ENCODE measurements at places on chromosomes 6 and 20.

DNA sequence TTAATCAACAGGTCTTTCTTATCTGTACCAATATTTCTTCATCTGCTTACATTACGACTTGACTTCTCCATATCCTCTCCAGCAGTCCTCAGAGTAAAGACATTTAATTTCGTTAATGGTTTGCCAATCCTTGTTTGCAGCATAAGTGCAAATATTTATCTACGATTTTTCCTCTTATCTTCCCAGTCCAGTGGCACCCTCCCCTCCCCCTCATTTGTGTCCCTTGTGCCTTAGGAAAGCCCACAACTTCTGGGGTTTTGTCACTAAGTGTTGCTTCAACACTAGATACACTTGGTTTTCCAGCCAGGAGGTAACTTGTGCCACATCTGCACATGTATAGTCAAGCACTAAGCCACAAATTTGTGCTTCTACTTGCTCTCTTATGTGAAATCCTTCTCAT is 327.2 kb downstream of the CBLN4 start:
- DNase-seq = no peak

- DNase-seq = no peak
Observed at GRCh38 chr6:37230104-37230503, 27.5 kb upstream of the TBC1D22B start.

GRCh38 chr6:125759959-125760457 is 10.6 kb downstream of the HEY2 start:
- DNase-seq = no peak

- peak; percentile 56 for DNase-seq
Observed at GRCh38 chr6:111841822-111842221, 31.4 kb downstream of the FYN start.

- DNase-seq = no peak
Observed at GRCh38 chr6:118281291-118281690, 266.8 kb upstream of the PLN start.

GRCh38 chr6:138063726-138064125 is 43.5 kb downstream of the PERP start:
- DNase-seq = no peak

DNA sequence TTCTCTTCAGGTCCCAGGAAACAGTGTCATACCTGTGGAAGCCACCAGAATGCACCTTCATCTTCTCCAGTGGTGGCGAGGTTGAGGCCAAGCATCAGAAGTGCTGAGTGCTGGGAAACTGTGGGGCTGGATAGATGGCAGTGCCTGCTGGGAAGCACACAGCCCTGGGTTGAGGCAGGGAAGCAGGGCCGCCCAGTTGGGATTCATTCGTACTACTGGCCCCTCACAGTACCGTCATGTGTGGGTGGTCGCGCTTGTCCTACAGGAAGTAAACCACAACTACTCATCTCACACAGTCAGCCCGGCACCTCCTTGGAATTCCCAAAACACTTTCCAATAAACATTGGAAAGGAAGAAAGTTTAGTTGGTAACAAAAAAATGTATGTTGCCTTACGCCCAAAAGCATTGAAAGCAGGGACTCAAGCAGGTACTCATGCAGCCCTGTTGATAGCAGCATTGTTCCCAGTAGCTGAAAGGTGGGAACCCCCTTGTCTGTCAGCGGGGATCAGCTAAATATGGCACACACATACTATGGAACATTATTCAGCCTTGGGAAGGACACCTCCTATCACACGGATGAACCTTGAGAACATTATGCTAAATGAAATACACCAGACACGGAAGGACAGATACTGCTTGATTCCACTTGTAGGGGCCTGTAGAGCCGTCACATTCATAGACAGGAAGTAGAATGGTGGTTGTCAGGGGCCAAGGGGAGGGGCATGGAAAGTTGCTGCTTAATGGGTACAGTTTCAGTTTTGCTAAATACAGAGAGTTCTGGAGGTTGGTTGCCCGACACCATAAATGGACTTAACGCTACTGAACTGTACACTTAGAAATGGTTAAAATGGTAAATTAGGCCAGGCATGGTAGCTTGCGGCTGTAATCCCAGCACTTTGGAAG is 162.7 kb downstream of the MTHFD1L start:
- no peak for DNase-seq

- no peak for DNase-seq
Observed at GRCh38 chr6:129110690-129111343, 227.9 kb downstream of the LAMA2 start.
